NCI-H2107 (cell line): ENCODE measurements at places on chromosomes 16 and 17.

GRCh38 chr16:87248714-87249113 is 68.5 kb downstream of the C16orf95 start:
- no peak for DNase-seq

DNA sequence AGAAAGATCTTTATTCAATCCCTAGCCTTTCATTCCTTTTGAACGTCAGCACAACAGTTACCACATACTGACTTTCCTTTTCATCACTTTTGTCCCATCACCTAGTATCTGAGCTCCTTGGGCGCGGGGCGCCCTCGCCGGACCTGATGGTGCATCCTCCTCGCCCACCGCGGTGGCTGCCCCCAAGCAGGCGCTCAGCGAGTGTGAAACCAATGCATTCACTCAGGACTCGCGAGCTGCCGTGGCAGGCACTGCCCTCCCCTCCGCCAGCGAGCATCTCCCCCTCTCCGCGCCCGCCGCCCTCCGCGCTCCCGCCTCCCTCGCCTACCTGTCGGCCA is 756 bp downstream of the KLHL11 start:
- peak; percentile 18 for DNase-seq

DNA sequence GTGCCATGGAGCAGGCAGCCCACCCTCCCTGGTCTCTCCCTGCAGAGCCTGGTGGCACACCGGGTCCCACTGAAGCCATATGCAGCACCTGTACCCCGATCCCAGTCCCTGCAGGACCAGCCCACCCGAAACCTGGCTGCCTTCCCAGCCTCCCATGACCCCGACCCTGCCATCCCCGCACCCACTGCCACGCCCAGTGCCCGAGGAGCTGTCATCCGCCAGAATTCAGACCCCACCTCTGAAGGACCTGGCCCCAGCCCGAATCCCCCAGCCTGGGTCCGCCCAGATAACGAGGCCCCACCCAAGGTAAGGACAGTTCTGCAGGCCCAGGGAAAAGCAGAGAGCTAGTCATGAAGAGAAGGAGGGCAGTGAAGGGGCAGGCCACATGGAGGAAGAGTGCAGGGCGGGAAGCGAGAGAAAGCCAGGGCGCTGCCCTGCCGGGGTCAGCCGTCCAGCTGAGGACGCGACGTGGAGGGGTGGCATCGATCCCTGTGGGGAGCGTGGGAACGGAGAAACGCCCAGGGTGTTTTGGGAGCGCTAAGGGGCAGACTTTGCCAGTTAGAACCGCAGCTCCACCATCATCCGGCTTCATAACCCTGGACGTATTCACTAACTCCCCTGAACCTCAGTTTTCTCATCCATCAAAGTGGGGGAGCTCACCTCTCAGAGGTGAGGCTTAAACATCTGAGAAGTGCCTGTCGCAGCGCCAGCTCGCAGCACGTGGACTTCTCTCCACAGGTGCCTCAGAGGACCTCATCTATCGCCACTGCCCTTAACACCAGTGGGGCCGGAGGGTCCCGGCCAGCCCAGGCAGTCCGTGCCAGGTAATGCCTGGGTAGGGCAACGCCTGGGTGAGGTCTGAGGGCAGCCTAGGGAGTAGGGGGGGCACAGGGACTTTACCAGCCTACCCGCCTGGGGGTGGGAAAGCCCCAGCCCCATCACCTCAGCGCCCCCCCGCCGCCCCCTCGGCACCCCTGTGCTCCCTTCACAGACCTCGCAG is 7.6 kb upstream of the C17orf107 start:
- DNase-seq, result no peak

GRCh38 chr17:12514596-12514995 is 151.1 kb upstream of the MYOCD start:
- no peak for DNase-seq

DNA sequence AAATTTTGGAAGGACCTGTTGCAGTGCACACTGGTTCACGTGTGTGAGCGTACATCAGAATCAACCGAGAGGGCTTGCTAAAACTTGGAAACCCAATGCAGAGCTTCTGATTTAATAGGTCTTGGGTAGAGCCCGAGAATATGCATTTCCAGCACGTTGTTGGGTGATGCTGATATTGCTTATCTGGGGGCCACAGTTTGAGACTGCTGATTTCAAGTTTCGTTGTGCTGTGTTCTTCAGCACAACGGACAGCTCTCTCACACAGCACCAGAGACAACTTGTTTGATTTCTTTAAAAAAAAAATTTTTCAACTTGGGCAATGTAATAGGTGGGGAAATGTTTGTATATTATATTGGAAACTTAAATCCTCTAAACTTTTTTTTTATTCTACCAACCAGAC is 9.4 kb downstream of the OR4D2 start:
- DNase-seq, result no peak

- no peak for DNase-seq
Measured at GRCh38 chr16:52035436-52035835, 511.5 kb downstream of the TOX3 start.

DNA sequence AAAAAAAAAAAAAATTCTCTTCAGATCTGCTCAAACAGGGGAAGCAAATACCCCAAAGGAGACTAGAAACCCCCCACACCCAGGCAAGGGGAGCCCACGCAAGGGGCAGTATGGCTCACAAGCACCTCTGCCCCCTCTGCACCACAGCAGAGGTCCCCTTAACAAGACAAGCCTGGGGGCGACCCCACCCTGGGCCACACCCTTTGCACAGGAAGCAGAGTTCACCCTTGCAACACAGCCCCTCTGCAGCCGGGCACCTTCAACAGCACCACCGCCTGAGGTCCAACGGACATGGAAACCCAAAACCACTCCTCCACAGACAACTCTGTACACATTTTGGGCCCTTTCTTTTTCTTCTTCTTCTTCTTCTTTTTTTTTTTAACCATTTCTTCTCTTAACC is 12.8 kb downstream of the AXIN1 start:
- DNase-seq, result no peak

GRCh38 chr17:49486012-49486641 is 9.0 kb upstream of the NGFR start:
- no peak for DNase-seq

DNA sequence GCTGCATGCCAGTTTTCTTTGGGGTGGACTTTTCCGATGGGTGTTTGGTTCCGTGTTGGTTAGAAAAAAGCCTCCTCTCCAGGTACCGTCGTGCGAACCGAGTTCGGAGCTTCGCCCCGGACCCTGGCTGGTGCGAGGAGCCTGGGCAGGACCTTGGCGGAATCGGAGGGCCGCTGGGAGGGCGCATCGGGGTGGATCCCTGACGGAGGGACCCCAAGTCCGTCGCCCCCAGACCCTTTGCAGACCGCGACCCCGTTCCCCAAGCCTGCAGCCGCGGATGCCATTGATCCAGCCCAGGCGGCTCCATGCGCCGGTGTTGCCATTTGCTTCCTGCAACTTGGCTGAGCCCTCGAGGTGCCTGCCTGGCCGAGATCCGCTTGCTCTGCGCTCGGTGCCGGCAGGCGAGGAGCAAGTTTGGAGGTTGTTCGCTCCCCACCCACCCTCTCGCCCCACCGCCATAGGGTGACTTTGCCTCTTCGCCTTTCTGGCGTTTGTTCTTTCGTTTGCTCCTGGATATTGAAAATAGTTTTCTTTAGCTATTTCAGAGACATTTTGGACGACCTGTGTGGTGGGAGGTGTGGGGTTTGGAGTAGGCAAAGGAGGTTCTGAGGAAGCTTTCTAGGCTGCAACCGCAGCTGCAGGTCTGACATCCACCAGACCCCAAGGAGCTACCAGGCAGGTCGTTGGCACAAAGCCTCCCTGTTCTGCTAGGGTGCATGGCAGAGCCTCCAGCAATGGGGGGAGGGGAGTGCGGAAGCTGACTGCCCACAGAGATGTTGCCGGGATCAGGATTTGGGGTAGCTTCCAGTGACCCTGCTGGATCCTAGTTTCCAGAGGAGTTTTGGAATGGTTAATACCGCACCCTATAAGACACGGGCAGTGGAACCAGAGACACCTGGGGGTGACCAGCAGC is 58.2 kb downstream of the RAP1GAP2 start:
- no peak for DNase-seq

- peak; percentile 44 for DNase-seq
Measured at GRCh38 chr16:84738255-84739038, 38.6 kb downstream of the USP10 start.

DNA sequence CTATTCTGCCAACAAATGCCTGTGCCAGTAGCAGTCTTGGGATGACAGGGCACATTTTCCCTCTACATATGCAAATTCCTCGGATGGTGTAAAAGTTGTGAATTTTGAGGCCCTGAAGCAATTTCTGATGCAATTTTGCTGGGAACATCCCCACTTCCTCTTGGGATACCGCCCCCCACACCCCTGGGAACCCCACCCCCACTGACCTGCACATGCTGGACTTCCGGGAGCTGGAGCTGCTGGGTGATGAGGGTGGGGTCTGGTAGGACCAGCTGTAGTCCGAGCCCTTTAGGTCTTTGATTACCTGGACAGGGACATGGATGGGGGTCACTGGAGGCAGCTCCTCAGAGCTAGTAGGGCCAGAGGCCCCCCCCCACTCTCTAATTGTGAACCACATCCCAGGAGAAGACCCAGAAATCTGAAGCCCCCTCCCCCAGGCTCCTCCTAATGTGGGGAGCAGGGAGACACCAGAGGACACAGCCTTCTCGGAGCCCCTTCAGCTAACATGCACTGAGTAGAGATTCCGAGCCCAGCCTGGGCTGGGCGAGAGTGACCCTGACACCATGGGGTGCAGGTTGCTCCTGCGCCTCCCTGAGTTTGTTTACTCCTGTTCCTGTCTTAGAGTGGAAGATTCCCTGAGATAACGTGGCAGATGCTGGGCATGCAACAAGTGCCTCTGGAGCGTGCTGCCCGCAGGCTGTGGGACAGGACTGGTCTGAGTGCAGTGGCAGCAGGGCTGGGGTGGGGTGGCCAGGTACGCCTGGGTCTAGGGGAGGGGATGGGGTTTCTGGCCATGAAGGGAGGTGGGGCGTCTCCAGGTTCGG is 9.0 kb downstream of the MTSS2 start:
- no peak for DNase-seq

DNA sequence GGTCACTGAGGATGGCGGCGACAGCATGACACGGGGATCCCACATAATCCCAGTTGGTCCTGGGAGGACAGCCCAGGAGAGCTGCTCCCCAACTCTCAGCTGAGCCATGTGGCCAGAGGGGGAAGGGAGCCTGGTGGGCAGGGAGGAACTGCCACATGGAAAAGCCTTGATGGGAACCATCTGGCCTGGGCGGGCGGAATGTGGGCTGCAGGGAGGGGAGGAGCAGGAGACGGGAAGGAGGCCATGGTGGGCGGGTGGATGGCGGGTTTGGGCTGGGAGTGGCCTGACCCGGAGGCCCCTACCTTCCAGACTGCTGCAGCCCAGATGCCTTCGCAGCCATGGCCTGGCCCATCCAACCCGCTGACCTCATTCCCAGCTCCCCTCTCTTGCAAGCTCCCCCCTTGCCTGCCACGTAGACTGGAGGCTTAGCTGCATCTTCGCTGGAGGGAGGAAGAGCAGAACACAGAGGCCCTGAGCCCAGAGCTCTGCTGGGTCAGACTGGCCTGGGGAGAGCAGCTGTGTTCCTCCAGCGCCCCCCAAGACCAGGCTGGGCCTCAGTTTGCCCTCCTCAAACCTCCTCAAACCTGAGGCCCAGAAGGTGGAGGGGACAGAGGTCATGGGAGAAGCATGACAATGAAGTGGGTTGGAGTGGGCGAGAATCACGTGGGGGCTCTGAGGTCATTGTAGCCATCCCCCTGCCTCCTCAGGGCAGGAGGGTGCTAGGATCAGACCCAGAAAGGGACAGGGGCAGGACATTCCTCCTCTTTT is 8.2 kb upstream of the COL1A1 start:
- no peak for DNase-seq

- DNase-seq, result no peak
Measured at GRCh38 chr17:39738568-39738901, 797 bp downstream of the GRB7 start.

- peak; percentile 80 for DNase-seq
Measured at GRCh38 chr16:52265446-52265861, 281.5 kb downstream of the TOX3 start.
